Foreskin keratinocyte (primary cell): ENCODE measurements at places on chromosomes 6 and 20.

- DNase-seq: no peak
These were observed 152.5 kb downstream of the MTHFD1L start for GRCh38 chr6:151018046-151018445.

DNA sequence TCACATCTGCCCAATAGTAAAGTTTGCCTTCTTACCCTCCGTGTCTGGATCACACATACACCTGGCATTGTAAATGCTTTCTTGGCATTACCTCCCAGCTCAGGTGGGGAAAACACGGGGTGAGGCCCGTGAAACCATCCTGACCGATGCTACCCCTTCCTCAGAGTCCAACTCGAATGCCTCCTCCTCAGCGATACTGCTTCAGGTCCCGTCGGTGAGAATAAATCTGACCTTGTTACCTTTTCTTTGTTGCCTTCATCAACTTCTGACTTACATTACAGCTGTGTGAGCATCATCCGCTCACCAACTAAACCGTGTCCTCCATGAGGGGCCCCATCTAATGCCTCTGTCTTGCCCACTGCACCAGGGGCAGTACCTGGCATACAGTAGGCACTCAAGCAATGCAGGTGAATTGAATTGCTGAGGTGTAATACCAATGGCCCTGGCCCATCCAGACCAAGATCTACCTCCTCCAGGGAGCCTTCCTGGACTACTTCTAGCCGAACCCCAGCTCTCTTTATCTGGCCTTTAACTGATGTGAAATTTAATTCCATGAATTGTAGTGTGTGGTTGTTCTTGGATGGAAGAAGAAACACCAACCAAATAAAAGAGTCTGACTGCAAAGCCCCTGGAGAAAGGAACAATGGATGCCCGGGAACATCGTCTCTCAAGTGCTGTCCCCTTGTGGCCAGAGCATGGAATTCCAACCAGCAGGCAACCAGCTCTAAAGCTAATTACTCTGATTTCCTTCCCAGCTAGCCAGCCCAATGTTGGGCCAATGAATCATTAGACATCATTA, 141.5 kb downstream of the ANKRD60 start:
- peak; percentile 46 for DNase-seq

DNA sequence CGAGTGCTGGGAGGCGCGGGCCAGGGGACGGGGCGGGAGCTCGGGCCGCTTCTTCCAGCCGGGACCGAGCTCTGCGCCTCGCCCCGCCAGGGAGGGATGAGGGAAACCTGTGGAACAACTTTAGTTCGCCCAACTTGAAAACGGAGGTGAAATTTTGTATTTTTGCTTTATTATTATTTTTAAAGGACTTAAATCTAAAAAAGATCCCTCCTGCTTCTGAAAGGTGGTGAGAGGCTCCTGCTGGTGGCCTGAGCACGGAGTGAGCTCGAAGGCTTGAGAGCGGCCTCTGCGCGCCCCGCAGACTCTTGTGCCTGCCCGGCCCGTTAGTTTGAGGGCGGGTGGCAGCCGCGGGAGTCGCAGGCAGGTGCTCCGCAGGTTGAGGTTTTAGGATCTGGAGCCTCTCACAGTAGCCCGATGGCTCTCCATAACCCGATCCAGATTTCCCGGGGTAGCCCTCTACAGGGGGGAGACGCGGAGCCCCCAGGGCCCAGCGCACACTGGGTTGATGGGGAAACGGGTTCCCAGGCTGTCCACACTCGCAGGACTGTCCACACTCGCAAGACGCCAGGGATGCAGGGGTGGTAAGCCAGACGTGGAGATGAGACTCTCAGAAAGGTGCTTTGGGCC, 46.2 kb upstream of the SUPT3H start:
- DNase-seq: no peak

DNA sequence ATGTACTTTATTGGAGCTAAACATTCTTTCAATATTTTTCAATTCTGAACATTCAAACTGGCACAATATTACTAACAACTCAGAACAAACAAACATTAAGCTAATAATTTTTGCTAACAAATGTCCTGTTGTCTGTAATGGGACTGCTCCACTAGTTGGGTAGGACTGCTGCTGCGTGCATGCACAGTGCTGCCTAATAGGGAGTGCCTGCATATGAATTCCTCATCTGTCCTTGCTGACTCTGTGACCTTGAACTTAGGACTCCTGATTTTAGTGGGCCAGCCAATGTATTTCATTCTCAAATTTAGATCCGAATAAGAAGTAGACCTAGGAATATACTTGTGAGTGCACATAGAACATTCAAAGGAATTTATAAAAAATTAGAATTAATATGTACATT, 196.5 kb upstream of the RAB32 start:
- DNase-seq: no peak

DNA sequence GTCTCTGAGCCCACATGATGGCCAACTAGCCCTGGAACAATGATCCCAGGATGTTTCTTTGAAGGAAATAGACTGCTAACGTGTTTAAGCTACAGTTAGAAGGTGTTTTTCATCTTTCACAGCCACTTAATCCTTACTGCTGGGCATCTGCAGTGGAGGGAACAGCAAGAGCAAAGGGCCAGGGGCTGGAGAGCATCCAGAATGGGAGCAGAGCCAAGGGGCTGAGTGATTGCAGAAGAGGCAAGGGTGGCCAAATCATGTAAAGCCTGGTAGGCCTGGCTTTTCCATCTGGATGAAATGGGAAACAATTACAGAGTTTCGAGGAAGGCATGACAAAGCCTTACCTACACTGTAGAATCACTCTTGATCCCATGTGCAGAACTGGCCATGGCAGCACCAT, 18.7 kb upstream of the LAMP5 start:
- no peak for DNase-seq

GRCh38 chr6:158737710-158738615, 81.2 kb downstream of the EZR start:
- peak; percentile 91 for DNase-seq

GRCh38 chr20:4154958-4155411, 139.6 kb upstream of the RNF24 start:
- no peak for DNase-seq
